ENCODE measurements at places on chromosomes 6 and 20.
A peak's percentile ranks its signal among the peaks of the same experiment; 100 is the strongest.

GRCh38 chr6:9503111-9503761 is 911.6 kb downstream of the TFAP2A start:
- DNase-seq: no peak

GRCh38 chr20:1845163-1845523 is 50.1 kb upstream of the SIRPA start:
- no peak for DNase-seq

- DNase-seq: peak; percentile 64
These were observed 30.9 kb upstream of the AVP start for GRCh38 chr20:3115190-3116107.

DNA sequence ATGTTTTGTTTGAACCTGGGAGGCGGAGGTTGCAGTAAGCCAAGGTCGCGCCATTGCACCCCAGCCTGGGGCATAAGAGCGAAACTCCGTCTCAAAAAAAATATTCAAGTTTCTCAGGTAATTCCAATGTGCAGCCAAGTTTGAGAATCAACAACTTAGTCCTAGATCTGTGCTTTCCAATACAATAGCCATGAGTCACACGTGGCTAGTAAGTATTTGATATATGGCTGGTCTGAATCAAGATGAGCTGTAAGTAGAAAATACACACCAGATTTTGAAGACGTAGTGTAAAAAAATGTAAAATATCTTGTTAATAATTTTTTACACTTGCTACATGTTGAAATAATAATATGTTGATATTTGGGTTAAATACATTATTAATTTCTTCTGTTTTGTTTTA is 35.0 kb upstream of the BTBD3 start:
- DNase-seq: no peak

GRCh38 chr6:137761072-137761471 is 106.0 kb upstream of the TNFAIP3 start:
- no peak for DNase-seq

DNA sequence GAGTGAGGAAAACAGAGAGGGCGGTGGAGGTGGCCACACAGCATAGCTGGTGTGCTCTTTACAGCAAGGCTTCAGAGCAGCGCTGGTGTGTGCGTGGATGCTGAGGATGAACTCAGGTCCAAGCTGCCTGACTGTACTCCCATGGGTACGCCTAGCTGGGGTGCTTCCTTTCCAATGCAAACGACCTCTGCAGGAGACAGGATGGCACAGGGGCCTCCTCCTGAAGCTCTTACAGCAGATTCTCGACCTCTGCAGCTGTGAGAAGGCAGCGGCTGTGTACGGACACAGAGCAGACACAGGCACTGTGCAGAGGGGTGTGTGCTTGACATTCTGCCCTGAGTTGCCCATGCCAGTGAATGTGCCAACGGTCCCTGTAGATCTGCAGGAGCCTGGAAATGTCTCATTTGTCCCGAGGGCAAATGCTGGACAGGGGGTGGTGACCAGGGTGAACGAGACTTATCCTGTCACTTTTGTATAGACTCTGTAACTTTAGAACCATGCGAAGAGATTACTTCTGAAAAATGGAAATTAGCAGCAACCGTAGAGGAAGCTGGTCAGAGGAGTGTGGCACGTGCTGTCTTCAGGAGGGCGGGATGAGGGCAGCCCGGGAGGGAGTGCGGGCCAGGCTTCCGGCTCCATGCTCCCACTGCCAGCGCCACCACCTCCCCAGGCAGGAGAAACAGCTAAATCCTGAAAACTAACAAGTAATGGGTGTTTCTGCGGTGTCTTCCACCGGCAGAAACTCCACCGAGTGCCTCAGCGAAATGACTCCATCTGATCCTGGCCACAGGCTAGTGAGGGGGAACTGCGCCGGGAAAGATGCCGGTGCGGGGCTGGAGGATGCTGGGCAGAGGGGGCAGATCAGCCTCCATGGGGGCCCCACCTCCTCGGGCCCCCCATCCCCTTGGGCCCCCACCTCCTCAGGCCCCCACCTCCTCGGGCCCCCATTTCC is 120.9 kb upstream of the RPS6KA2 start:
- no peak for DNase-seq

DNA sequence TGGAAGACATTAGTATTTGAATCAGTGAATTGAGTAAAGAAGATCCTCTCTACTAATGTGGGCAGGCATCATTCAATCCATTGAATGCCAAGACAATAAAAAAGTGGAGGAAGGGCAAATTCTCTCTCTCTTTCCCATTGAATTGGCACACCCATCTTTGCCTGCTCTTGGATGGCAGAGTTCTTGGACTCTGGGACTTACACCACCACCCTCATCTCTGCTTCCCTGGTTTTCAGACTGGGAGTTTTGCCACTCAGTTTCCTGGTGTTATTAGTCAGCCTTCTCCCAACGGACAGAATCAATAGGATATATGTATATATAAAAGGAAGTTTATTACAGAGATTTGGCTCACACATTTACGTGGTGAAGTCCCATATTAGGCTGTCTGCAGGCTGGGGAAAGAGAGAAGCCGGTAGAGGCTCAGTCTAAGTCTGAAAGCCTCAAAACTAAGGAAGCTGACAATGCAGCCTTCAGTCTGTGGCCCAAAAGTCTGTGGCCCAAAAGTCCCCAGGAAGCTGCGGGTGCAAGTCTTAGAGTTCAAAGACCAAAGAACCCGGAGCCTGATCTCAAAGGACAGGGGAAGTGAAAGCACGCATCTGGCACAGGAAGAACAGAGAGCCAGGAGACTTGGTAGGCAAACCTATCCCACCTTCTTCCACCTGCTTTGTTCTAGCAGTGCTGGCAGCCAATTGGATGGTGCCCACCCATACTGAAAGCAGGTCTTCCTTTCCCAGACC is 64.4 kb downstream of the SMPDL3A start:
- DNase-seq: no peak

DNA sequence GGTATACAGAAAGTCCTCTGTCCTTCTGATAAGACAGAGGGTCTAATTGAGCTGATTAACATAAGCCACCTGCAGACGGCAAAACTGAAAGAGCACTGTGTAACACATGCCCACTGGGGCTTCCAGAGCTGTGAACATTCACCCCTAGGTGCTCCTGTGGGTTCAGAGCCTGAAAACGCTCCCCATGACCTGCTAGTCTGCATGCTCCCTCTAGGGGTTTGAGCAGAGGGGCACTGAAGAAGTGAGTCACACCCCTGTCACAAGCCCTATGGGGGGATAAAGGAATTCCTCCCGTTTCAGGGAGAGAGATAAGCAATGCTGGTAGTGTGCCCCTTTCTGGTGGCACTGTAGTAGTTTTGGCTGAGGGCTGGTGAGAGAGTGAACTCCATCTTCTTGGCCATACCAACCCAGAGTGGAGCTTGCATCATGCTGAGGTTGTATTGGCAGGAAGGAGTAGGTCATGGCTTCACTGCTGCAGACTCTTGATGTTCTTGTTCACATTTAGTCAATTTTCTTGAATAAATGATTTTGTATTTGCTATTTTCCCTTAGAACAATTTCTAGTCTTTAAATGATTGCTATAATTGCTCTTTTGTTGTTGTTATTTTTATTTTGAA is 637.5 kb upstream of the MAN1A1 start:
- DNase-seq: no peak

GRCh38 chr6:107386340-107386739 is 73.0 kb downstream of the PDSS2 start:
- no peak for DNase-seq

- no peak for DNase-seq
These were observed 63.4 kb upstream of the PMEPA1 start for GRCh38 chr20:57773059-57773815.

DNA sequence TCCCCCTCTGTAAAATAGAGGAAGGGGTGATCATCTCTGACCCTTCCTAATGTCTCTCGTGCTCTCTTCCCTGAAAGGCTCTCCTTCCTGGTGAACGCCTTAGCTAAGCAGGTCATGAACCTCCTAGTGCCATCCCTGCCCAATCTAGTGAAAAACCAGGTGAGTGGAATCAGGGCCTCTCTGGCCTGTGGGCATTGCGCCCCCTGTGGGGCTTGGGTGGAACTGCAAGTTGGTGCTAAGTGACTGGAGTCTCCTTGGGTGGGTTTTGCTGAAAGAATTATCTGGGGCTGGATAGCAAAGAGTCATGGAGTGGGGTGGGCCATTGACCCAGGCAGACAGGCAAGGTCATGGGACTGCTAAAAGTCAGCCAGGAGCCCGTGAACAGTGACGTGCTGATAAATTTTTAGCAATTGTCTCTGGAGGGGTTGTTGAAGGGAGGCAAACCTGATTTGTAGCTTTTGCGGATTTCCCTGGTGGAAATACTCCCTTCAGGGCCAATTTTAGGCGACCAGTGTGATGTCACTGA is 8.9 kb downstream of the BPIFB1 start:
- DNase-seq: peak; percentile 47

DNA sequence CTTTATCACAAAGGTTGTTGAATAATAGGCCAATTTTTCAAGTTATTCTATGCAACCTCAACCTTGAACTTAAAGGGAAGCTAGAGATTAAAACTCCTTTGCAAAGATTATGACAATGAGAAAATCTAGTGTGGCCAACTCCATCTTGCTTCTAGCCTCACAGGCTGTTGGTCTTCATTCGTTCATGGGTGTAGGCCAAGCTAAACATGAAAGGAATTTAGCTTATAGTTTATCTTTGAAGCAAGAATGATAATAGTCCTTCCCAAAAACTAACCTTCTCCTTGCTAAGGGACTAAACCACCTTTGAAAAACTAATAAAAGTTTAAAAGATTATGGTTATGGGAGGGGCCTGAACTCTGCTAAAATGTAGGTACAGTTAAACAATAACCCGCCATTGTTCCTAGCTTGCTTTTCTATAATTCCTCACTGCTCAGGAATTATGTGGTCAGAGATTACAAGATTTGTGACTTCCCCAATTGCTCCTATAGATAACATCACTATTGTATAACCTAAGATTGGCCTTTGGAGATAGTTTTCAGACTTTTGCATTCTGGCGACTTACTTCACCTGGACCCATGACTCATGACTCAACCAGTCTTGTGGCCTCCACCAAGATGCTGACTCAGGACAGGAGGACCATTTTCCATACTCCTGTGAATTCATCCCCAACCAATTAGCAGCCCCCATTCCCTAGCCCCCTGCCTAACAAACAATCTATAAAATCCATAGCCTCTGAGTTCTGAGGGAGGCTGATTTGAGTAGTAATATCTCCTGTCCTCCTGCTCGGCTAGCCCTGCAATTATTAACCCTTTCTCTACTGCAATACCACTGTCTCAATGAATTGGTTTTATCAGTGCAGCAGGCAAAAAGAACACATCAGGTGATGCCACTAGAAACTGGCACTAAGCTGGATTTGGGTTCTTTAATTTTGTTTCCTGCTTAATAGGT is 154.5 kb downstream of the CD83 start:
- no peak for DNase-seq

DNA sequence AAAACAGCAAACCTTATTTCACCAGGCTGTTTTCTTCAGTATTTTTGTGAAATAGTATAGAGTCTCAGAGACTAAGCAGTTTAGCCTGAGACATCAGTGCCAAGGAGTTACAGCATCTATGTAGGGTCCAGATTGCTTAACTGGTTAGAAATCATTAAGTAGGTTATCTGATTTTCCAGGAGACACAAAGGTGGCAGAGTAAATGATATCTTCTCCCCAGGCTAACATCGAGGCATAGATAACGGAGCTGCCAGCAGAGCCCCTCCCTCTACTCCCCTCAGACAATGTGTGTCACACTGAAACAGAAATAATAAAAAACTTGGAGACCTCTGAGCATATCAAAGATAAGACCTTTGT is 473.0 kb upstream of the CITED2 start:
- no peak for DNase-seq

DNA sequence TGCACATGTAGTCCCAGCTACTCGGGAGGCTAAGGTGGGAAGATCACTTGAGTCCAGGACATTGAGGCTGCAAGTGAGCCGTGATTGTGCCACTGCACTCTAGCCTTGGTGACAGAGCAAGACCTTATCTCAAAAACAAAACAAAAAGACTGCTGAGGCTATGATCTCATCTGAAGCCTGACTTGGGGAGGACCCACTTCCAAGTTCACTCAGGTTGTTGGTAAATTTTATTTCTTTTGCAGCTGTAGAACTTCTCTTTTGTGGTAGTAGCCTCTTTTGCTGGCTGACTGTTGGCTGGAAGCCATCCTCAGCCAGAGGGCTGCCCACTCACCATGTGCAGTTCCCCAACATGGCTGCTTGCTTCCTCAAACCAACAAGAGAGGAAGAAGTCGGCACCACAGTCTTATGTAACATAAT is 36.8 kb upstream of the ME1 start:
- DNase-seq: no peak

GRCh38 chr6:126016591-126016990 is 30.3 kb downstream of the TRMT11 start:
- no peak for DNase-seq

DNA sequence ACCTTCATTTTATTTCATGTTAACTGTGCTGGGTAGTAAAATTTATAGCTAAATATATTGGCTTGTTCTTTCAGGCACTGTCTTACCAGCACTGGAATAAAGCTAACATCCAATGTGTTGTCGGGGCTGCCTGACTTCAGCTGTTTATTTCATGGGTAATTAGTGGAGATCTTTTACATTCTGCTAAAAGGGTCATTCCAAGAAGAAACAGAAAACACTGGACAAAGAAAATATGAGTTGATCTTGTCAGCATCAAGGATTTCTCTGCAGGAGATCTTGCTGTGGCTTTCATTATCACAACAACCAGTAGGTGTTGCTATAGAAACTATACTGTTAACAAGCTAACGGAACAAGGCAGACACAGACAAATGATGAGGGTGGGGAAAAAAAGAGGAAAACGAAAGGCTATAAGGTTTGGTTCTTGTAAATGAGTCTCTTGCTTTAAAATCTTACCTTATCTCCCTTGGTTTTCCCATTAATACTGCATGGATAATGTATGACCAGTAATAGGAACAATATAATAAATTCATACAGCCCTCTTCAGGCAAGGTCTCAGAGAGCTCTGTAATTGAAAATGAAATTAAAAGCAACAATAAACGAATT is 206.8 kb downstream of the SIM1 start:
- DNase-seq: peak; percentile 0

- no peak for DNase-seq
These were observed 121.5 kb upstream of the FOXQ1 start for GRCh38 chr6:1190366-1190765.

DNA sequence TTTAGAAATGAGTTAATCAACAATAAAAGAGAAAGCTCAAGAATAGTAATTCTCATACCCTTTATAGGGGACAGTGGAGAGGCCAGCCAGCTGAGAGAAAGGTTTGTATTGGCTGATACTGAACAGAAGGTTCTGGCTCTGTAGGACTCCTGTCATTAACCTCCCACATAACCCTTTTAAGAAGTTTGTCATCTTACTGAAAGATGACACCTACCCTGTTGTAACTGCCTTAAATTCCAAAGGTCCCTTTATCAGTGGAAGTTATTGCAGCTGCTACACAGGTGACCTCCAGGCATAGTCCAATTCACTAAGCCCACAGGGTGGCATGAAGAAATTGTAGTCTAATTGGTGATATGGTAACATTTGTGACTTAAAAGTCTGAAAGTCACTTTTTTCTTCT is 790.1 kb downstream of the TENT5A start:
- no peak for DNase-seq

DNA sequence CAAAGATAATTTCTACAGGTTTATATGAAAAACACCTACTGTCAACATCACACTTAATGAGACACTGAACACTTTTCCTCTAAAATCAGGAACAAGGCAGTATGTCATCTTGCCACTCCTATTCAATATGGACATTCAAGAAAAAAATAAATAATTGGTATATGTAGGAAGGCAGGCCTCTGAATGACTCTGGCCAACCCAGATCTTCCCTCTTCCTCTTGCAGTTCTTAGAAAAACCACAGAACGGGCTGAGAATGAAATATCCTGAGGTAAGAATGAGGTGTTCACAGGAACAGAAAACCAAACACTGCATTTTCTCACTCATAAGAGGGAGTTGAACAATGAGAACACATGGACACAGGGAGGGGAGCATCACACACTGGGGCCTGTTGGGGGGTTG is 1207.2 kb upstream of the CITED2 start:
- DNase-seq: no peak

GRCh38 chr6:52423971-52424381 is 3.8 kb downstream of the EFHC1 start:
- DNase-seq: no peak
